ENCODE measurements at places on chromosomes 12 and 14.

DNA sequence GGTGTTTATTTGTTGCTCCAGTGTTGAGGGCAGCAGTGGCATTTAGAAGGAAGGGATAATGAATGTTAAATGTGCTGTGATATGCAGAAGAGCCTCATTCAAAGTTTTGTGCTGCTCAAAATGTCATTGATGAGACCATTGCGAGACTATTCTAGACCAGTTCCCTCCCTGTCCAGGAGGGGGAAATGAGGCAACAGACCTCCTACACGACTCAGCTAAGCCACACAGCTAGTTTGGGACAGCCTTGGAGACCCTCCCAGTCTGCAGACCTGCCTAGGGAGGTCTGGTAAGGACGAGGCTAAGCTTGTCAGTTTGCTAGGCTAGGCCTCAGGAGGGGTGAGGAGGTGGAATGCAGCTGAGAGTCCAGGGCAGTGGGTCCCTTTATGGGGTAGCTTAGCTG is 116.0 kb downstream of the NRXN3 start:
- DNase-seq = no peak

DNA sequence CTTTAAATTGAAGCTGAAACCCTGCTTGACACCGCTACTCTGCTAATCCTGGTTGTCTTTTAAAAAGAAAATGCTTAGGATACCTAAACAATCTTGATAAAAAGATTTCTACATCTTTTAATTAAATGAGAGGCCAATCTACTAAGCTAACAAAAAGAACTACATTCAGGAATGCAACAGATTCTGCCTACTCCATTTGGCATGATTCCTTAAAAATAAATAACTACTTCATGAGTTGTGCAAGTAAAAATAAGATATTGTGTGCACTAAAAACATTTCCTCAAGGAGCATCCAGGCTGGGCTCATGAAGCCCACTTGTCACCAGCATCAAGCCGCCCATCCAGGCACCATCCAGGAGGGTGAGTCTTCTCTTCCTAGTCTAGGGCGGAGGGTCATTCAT is 197.5 kb downstream of the PAX9 start:
- no peak for DNase-seq

- no peak for DNase-seq
These were observed 23.4 kb upstream of the TMTC1 start for GRCh38 chr12:29807129-29807528.

DNA sequence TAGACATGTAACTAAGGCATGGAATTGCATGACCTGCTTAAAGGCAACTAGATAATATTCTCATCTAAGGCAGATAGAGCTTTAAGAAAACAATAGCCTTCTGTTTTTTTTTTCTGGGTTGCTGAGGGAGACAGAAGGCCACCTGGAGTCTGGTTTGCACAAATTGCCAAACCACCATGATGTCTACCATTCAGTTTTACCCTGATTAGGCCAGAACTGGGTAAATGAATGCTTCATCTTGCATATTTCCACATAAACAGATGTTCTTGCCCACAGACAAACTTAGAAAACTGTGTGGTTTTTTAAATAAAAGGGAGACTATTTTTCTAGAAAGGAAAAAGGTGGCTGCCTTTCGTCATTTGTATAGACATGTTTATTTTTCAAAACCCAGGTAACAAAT is 278.7 kb upstream of the PRICKLE1 start:
- DNase-seq = no peak

DNA sequence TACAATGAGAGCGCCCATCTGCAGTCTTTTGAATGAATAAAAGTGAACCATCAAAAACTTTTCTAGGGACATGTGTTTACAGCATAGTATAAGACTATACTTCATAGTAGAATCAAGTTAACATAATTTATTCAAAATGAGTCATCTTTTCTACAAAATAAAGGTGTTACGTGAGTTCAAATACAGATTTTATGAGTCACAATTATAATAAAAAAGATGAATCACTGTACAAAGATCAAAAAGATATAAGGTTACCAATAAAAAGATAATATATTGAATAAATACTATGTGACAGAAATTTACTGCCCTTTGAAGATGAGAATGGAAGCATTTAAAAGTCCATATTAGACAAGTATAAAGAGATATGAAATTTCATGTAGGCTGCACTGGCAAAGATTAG is 2.8 kb downstream of the MBIP start:
- DNase-seq = no peak

GRCh38 chr14:51682411-51682810 is 30.7 kb downstream of the FRMD6 start:
- no peak for DNase-seq

DNA sequence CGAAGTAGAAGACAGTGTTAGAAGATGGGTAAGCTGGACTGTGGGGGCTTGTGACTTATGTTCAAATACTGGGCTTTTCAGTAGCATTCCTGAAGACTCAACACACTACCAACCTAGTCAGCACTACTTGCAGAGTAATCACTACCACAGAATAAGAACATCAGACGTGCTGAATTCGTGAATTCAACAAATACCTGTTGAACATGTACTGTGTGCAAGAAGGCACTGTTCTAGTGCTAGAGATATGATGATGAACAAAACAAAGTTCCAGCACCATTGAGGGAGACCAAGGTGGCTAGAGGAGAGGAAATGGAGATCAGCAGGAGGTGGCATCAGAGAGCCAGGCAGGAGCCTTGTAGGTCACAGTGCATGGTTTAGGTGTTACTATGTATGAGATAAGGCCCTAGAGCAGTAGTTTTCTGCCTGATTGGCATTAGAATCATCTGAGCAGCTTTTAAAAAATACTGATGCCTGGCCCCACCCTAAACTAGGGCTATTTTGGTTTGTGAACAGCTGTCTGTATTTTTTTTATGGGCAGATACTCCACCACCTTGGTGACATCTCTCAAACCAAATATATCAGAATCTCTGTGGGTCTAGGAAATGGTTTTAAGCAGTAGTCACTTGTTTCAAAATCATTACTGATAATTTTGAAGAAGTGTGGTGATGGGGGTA is 26.8 kb downstream of the FERMT2 start:
- no peak for DNase-seq

DNA sequence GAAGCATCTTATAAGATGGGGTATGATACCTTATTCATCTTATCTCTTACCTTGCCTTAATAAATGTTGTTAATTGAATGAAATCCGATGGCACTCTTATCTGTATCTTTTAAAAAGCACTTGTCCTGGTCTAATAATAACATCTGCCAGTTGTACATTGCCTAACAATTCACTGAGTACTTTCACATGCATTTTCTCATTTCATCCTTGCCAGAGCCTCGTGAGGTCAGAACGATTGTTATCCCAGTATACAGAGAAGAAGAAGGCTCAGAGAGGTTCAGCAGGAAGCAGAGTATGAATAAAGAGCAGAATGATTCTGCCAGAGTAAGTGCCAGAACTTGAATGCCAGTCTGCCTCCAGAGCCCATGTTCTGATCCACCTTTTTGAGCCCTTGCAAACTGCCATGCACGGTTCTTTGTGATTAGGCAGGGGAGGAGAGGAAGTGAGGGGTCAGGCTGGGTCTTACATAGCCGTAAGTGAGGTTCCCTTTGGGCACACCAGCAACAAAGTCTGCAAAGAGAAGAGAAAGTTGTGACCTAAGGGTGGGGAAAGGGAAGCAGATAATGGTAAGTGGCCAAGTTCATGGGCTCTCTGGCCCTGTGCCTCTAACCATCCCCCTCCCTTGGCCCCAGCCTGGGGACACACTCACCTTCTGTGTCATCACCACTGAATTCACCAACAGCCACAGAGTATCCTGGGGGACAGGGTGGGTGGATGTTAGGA is 11.7 kb downstream of the ITGA5 start:
- DNase-seq = no peak

GRCh38 chr14:84144166-84144565 is 1385.8 kb upstream of the FLRT2 start:
- DNase-seq = no peak
